IPS DF 19.7 (cell line): ENCODE measurements at places on chromosomes 3 and 15.

DNA sequence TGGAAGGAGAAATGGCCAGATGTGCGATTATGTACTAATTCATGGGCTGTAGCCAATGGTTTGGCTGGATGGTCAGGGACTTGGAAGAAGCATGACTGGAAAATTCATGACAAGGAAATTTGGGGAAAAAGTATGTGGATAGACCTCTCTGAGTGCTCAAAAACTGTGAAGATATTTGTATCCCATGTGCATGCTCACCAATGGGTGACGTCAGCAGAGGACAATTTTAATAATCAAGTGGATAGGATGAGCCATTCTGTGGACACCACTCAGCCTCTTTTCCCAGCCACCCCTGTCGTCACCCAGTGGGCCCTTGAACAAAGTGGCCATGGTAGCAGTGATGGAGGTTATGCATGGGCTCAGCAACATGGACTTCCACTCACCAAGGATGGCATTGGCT lies 490.9 kb upstream of the CBLB start:
- DNase-seq: no peak

DNA sequence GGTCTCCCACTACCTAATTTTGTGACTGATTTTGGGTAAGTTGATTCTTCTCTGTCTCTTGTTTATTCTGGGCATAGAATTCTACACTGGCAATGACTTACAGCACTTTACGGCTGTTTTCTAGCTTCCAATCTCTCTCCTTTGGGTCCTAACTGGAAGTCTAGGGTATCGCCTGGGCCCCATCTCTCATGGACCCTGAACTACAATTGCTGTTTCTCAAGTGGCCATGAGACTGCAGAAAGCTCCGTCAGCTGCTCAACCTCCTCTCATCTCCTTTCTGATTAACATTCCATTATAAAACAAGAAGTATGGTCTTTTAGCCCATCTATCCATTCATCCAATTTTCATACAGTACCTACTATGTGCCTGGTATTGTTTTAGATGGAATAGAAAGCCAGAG lies 4.4 kb upstream of the PXYLP1 start:
- DNase-seq: no peak

- DNase-seq: no peak
Observed at GRCh38 chr3:61897848-61898247, 336.5 kb downstream of the PTPRG start.

- no peak for DNase-seq
Observed at GRCh38 chr15:87736891-87737389, 519.6 kb downstream of the NTRK3 start.

DNA sequence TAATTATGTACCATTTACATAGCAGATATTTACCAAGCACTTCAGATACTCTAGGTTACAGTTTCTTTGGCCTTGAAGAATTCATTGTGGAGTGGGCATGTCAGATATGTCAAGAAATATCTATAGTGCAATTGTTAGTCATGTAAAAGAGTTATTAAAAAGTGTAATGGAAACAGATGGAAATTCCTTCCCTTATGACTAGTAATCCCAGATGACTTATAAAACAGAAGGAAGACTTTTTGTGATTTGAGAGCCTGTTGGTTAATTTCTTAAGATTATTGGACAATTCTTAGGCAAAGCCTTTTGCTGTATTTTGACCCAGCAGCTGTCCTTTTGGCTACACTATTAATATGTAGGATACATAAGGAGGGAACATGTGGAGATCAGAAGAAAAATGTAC lies 708.9 kb upstream of the NECTIN3 start:
- DNase-seq: no peak

DNA sequence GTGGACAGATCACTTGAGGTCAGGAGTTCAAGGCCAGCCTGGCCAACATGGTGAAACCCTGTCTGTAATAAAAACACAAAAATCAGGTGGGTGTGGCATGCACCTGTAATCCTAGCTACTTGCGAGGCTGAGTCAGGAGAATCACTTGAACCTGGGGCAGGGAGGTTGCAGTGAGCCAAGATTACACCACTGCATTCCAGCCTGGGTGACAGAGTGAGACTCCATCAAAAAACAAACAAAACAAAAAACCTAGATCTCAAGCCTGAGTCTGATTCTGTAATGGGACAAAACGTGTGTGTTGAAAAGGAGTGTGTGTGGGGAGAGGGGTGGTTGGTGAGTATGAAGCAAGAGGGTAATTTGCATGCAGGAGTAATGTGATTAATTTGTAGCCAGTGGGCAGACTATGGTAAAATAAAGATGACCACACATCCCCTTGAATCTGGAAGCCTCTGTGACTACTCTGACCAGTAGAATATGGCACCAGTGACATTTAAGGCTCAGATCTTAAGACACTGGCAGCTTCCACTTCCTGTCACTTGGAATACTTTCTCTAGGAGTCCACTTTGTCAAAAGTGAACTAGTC lies 18.4 kb upstream of the OPA1 start:
- no peak for DNase-seq

GRCh38 chr3:11523572-11524101 lies 120.1 kb downstream of the VGLL4 start:
- DNase-seq: no peak

- DNase-seq: no peak
Observed at GRCh38 chr15:56871867-56872266, 46.6 kb upstream of the TCF12 start.

DNA sequence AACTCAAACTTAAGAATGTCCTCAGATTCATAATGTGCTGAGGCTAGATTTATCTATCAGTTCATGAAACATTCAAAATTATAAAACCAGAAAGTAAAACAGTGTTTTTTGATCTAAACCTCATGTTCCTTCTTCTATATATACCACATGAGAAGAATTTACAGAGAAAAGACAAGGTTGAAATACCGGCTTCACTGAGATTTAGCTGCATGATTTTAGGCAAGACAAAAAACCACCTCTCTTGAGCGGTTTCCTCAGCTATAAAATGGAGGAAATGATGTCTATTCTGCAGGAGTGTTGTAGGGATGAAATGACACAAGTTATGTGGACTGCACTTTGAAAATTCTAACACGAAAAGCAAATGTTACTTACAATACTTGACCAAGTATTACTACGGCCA lies 80.6 kb upstream of the FOXB1 start:
- DNase-seq: no peak

DNA sequence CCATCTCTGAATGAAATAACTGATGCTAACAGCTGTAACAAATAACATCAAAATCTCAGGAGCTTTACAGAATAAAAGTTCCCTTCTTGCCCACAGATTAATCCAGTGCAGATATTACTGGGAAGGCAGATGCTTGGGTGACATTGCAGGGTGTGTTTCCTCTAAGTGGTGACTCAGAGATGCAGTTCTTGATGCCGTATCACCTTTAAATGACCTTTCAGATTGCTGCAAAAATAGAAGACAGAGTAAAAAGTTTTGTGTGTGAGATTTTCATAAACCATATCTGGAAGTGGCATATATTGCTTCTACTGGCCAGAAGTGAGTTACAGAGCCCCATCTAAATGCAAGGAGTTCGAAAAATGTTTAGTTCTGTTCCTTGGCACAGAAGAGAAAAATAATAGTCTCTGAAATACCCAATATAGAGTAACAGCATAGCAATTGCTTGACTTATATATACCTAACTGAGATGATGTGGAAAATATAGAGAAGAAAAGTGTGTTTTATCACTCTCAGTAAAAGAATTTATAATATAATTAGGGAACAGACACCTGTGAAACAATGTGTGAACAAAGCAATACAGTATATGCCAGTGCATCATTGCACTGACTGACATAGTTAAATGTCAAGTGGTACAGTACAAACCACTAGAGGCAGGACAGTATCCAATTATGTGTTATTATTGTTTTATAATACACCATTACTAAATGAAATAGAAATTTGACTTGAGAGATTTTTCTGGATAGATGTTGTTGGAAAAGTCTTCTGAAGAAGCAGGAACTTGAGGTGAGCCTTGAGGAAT lies 430.7 kb upstream of the CBLB start:
- DNase-seq: no peak

DNA sequence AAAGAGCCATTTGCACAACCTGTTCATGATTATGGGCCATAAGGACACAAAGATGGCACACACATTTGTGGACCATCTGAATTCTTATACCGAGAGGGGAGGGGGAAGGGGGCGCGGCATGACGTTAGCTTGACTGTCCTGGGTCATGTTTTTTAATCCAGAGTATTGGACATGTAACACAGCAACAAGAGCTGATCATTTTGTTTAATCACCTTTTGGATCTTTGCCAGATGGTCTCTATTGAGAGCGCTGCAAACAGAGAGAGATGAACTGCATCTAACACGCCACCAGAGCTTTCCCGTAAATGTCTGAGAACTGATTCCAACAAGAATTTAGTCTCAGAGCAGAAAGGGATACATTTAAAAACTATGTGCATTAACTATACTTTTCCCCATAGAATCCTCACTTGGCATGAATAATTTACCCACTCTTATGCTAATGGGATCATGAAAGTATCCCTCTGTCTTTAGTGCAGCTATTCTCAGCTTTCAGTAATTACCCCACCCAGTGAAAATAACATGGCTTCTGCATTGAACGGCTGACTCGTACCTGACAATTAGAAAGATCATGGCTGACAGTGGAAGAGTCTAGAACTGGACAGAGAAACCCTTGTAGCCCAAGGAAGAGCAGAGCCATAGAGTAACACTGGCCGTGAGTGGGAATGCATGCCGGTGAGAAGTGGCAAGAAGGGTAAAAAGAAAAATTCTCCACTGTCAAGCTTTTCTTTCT lies 22.6 kb downstream of the MEIS2 start:
- no peak for DNase-seq

DNA sequence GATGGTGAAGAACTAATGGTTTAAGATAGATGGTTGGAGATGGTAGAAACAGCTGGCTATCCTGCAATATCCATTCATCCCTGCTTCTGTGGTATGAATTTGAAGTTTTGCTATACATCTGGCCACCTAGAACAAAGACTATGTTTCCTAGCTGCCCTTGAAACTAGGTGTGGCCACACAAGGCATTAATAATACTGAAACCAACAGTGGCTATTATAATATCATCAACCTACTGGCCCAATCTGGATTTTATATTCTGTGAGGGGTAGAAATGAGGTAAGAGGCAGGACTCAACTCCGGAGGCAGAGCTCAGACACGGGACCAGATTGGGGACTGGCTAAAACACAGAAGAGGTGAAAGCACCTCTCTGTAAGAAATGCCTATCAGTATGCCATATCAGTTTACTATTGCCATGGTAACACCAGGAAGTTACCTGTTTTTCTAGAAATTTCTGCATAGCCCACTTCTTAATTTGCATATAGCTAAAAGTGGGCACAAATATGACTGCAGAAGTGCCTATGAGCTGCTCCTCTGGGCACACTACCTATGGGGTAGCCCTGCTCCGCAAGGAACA lies 8.4 kb downstream of the IFT80 start:
- no peak for DNase-seq

GRCh38 chr15:62920682-62921502 lies 121.7 kb upstream of the TPM1 start:
- DNase-seq: no peak

DNA sequence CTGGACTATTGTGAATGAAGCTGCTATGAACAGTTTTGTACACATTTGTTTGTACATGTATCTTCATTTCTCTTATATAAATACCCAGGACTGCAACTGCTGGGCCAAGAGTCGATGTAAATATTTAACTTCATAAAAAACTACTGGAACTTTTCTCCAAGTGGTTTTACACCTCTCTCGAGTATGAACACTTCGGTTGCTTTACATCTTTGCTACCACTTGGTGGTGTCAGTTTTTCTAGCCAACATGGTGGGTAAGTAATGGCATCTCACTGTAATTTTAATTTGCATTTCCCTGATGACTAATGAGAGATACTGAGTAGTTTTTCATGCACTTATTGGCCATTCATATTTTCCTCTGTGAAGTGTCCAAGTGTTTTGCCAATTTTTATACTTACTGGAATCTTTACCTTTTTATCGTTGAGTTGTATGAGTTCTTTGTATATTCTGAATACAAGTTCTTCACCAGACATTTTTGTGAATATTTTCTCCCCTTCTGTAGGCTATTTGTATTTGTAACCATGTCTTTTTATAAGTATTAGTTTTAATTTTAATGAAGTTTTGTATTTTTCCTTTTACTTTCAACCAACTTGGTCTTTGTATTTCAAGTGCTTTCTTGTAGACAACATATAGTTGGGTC lies 44.4 kb downstream of the PCOLCE2 start:
- no peak for DNase-seq

GRCh38 chr3:65080432-65080831 lies 392.6 kb upstream of the ADAMTS9 start:
- no peak for DNase-seq

DNA sequence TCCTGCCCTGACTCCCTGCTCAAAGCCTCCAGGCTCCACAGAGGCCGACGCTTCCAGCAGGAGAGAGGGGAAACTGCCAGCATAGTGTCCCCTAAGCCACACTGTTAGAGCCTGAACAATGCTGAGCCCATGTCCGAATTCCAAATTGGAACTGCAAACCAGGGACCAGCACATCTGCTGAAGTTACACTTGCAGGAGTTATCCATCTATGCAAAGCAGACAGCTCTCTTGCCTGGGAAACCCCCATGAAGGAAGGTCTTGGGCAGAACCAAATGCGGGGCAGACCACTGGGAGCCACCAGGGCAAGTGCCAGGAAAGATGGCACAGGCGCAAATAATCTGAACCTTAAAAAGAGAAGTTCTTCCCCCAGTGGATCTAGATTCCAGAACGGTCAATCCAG lies 625 bp downstream of the LRRC15 start:
- no peak for DNase-seq

DNA sequence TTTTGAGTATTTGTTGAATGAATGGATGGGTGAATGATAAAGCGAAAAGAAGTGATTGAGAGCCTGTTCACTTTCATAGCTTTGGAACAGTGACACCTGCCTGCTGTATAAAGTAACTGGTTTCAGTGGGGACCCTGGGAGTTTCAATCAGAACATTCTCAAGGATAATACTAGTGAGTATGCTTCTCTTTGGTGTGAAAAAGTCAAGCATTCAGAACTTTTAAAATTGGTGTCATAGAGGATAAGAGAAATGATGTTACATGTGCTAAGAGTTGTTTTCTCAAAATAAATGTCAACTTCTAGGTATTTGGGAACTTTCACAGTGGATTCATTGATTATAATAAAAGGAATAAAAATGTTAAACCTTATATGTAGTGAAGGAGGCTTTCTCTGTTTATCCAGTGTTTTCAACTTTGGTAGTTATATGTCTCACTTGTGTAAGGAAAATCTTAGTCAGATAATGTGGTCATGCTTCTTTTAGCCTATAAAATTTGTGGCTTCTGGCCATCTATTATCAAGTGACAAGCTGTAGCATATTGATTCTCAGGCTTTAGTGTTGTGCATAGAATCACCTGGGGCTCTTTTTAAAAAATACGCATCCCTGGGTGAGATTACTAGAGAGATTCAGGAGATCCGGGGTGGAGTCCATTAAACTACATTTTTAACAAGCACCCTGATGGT lies 11.9 kb downstream of the LRCH3 start:
- DNase-seq: no peak
